B cell (primary cell): ENCODE measurements at places on chromosomes 11 and 22.
A peak's percentile ranks its signal among the peaks of the same experiment; 100 is the strongest.

GRCh38 chr11:118996926-118997626 is 862 bp upstream of the CENATAC start:
- DNase-seq = peak; percentile 64

- no peak for DNase-seq
These were observed 11.4 kb downstream of the EMID1 start for GRCh38 chr22:29216873-29217666.

GRCh38 chr11:100712583-100712982 is 25.5 kb downstream of the ARHGAP42 start:
- no peak for DNase-seq

DNA sequence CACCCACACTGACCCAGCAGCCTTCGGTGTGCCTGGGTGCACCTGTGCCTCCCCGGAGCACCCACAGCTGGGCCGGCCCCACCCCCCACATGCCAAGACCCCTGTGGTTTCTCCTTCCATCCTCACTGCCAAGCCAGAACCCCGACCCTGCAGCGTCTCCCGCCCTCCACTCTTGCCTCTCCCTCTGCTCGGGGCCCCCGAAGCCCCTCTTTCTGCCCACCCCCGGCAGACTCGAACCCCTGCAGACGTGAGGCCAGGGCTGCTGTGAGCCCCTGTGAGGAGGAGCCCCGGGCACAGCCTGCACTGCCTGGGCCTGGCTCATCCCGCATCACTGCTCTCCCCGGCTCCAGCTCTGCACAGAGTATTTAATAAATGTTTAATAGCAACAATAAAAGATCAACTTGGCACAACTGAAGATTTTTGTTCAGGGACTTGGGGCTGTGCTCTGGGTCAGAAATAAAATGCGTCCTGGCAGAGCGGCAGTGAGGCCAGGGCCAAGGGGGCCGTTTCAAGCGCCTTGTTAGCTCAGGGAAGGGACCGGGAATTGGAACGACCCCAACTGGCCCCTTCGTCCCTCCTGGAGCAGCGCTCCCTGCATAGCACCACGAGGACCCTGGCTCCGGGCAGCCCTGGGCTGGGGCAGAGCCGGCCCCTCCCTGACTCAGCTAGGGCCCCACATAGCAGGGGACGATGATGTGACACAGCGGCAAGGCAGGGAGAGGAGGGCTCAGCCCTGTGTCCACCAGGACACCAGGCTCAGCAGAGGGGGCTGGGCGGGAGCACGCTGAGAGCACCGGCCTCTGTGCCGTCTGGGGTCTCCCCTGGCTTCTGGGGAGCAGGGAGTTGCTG is 520.8 kb downstream of the BRD1 start:
- DNase-seq = no peak

DNA sequence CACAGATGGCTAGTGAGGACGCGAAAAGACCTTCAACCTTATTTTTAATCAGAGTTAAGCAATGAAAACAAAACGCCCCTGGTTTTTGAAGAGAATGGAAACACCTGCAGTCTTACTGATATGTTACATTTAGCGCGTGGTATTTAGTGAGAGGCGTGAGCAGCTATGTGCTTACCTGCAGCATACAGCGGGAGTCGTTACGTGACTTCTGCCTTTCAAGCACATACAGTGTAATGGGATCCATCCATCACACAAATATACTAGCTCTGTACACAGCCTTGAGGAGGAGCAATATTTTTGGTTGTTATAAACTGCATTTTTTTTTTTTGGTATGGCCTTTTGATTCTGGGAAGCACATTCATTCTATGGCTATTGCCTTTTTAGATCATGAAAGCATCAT is 5.5 kb downstream of the KRTAP5-2 start:
- DNase-seq = no peak

DNA sequence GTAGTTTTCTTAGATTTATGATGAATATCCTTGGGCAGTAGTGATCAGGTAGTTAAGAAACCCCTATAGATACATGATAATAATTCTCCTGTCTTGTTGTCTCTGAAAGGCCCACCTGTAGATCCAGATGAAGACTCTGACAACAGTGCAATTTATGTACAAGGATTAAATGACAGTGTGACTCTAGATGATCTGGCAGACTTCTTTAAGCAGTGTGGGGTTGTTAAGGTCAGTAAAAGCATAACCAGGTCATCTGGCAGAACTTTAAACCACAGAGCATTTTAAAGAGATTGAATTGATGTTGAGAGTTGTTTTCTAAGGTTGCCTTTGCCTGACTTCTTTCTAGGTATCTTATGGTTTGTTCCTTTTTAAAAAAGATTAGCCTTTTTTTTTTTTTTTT is 14.1 kb upstream of the GAS2L1 start:
- DNase-seq = no peak

DNA sequence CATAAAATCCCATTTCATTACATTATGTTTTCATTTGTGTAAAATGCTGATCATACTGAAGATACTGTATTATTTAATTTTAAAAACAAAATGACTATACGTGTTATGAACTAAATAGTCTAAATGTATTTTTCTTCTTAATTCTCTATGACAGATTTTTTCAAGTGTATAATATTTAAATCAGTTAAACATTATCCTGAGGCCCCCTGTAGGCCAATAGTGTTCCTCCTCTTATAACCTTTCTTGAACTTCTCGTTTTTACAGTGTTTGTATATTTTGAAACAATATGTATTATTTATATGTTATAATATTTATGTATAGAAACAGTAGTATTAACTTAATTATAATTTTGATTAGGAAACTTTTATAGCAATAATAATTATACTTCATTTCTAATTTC is 151.1 kb upstream of the CHORDC1 start:
- no peak for DNase-seq
